ENCODE measurements at places on chromosomes 4 and X. TPM values are rescaled to one million over a fixed set of nuclear protein-coding genes. Genes with fewer than 3 reads are reported as not detected.

GRCh38 chrX:19682712-19683331 lies 167.5 kb upstream of the MAP3K15 start:
- peaks cover 28% of the 10 kb centered on the region for H3K4me1 ChIP-seq
- no peak overlapping the region for H3K4me3 ChIP-seq
- DNase-seq, result peak; percentile 19
- H3K36me3 ChIP-seq, result no peaks in the 10 kb centered on the region
- H3K27me3 ChIP-seq, result no peaks in the 10 kb centered on the region

GRCh38 chr4:185803022-185803421 lies 9.0 kb downstream of the SORBS2 start:
- peaks cover 18% of the 10 kb centered on the region for H3K4me1 ChIP-seq
- no peaks in the 10 kb centered on the region for H3K36me3 ChIP-seq
- DNase-seq, result no peak
- no peak overlapping the region for H3K4me3 ChIP-seq
- H3K27me3 ChIP-seq, result no peaks in the 10 kb centered on the region

DNA sequence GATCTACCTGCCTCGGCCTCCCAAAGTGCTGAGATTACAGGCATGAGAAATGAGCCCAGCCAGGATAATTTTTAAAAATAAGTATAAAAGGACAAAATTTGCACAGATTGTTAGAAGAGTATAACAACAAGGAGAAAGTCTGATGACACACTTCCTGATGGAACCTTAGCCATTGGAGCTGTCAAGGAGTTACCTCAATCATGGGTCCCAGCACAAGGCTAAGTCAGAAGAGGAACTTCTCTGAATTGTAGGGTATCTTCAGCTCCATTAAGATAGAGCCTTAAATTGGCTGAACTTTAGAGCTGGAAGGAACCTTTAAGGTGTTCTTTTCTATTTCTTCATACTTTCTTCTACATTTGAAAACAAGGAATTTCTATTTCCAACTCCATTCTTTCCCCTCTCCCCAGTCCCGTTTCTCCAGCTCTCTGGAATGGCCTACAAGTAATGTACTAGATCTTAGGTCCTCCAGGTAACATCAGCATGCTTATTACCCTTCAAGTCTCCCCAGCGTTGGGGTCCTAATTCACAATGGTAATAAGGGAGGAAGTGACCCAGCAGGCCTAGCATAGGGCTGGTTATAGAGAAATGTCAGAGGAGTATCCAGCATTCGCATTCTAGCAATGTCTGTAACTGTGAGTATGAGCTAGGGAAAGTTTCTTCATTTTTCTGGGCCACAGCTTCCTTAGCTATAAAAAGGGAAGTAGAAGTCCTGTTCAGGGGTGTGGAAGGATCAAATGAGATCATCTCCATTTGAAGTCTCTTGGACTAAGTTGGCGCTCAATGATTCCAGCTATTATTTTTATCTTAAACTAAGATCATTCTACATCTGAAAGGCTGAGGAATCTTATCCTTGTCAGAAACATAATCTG lies 18.5 kb upstream of the RBPJ start:
- peaks cover 2% of the 10 kb centered on the region for H3K36me3 ChIP-seq
- no peak for DNase-seq
- H3K4me3 ChIP-seq, result no peak overlapping the region
- peaks cover 48% of the 10 kb centered on the region for H3K4me1 ChIP-seq

DNA sequence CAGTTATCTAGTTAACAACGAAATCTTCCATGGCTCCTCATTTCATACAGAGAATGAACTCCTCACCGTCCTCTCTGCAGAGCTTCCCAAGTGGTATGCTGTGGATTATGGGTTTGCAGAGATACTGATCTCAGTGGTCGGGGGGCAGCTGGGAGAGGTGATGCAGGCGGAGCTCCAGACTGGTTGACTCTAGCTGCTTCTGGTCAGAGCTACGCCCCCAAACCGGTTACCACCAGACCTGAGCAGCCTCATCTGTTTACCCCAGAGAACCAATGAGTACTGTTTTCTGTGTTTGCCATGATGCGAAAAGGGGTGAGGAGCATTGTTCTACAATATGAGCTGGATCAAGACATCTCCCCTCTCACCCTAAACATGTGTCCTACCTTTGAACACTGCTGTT lies 135.7 kb upstream of the PLAC1 start:
- peak overlapping the region; percentile 89 for H3K27ac ChIP-seq
- H3K4me3 ChIP-seq, result no peak overlapping the region
- H3K27me3 ChIP-seq, result no peaks in the 10 kb centered on the region
- peaks cover 39% of the 10 kb centered on the region for H3K36me3 ChIP-seq

Gene HTN3
- total RNA-seq, result not detected

Gene YIPF6
- total RNA-seq, result 40.5 TPM

Gene F9
- 0.18 TPM for total RNA-seq

Gene RADX
- total RNA-seq, result 3.0 TPM

Gene TAF7L
- 0.17 TPM for total RNA-seq

Gene WDR17
- total RNA-seq, result 4.4 TPM

Gene SMPX
- not detected for total RNA-seq

Measured in WTC11 (cell line).